ENCODE measurements at places on chromosomes 12 and 14. TPM values are rescaled to one million over a fixed set of nuclear protein-coding genes. Genes with fewer than 3 reads are reported as not detected.
A peak's percentile ranks its signal among the peaks of the same experiment; 100 is the strongest.

DNA sequence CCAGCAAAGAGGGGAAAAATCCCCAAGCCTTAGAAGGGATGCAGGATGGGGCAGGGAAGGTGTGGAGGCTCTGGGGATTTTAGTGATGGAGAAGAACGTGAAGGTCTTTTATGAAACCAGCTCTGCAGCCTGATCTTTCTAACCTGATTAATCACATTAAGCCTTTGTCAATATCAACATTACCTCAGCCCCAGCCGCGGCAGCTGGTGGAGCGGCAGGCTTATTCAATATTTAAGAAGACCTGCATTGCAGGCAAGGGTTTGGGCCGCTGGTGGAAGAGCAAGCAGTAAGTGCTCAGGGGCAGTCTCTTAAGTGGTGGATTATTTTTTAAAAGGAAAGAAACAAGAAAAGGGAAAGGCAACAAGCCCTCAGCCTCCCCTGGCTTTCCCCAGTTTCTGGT lies 16.6 kb downstream of the RPH3A start:
- DNase-seq, result no peak

- peak; percentile 62 for DNase-seq
These were observed 29.6 kb upstream of the KCNK10 start for GRCh38 chr14:88352698-88353097.

- DNase-seq, result peak; percentile 72
These were observed 193.8 kb downstream of the SYT1 start for GRCh38 chr12:79058342-79058741.

DNA sequence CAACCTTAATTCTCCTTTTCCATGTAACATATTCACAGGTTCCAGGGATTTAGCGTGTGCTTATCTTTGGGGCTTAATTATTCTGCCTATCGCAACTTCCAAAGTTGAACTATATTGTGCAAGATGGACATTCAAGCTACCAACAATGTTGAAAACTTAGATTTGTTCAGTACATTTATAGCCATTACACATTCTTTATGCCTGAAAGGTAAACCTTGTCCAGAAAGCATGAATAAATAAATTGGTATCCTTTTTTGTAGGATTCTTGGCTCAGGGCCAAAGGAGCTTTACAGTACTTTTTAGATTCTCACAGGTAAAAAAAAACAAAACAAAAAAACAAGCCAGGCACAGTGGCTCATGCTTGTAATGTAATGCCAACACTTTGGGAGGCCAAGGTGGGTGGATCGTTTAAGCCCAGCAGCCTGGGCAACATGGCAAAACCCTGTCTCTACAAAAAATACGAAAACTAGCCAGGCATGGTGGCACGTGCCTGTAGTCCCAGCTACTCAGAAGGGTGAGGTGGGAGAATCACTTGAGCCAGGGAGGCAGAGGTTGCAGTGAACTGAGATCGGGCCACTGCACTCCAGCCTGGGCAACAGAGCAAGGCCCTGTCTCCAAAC lies 3.3 kb downstream of the C12orf56 start:
- no peak for DNase-seq

GRCh38 chr12:47828976-47829482 lies 9.3 kb upstream of the HDAC7 start:
- DNase-seq, result peak; percentile 70

DNA sequence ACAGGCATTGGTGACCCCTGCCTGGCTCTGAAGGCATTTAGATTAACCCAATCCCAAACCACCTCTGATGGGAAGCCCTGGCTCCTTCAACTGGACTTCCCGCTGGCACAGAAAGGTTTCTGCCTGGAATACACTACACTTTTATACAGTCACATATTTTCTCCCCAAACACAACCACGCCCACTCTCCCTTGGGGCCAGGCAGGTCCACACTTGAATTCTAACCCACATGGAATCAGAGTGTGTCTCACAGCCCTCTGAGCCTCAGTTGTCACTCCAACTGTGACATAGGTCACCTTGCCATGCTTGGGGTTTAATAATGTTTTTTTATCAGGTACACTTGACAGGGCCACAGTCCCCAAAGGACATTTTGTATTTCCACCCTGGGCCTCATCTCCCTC lies 368.6 kb downstream of the BCL11B start:
- no peak for DNase-seq

- DNase-seq, result no peak
These were observed 93.3 kb downstream of the ERGIC2 start for GRCh38 chr12:29287622-29288021.

GRCh38 chr14:55138091-55138490 lies 9.0 kb downstream of the LGALS3 start:
- no peak for DNase-seq

- no peak for DNase-seq
These were observed 53.4 kb upstream of the PYGL start for GRCh38 chr14:50997712-50998111.

- DNase-seq, result no peak
These were observed 4.2 kb downstream of the DENND5B start for GRCh38 chr12:31586728-31587127.

- DNase-seq, result peak; percentile 66
These were observed 32.3 kb downstream of the KCNK13 start for GRCh38 chr14:90093942-90094595.

DNA sequence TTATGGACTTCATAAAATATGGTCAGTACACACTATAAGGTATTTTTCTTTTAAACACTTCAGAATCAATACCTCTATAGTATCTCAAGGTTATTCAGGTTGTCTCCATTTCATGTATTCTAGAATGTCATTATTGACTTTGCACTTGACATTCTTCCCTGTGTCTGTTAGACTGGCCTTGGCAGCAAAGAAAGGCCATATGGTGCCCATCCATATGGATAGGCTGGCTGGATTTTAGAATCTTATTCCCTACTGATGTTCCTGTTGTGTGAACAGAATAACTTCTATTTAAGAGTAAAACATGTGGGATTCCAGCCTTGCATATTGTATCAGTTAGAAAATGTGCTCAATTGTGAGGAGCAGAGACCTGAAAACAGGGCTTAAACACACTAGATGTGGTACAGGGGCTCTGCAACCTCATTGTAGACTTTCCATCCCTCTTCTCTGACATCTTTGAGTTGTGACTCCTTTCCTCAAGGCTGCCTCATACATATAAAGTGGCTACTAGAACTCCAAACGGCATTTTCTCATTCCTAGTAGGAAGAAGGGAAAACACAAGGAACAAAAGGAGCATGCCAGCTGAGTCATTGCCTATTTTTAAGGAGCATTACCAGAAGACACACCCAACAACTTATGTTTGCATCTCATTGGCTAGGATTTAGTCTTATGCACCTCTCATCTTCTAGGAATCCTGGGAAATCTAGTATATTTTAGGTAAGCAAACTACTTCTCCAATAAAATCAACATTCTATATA lies 221.2 kb upstream of the TMPO start:
- no peak for DNase-seq

DNA sequence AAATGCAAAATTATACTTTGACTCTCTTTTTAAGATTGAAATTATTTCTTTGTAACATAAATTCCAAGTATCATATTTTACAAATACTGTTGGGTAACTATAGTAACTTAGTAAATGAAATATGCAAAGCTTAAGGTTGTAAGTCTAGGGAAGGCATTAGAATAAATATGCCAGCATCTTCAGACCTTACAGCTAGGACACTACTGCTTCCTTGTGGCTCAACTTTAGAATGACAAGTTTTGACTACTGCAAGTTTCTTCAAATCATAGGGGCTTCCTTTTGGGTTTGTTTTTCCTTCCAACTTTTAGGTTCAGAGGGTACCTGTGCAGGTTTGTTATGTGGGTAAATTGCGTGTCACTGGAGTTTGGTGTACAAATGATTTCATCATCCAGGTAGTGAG lies 17.7 kb upstream of the ANP32D start:
- peak; percentile 6 for DNase-seq

DNA sequence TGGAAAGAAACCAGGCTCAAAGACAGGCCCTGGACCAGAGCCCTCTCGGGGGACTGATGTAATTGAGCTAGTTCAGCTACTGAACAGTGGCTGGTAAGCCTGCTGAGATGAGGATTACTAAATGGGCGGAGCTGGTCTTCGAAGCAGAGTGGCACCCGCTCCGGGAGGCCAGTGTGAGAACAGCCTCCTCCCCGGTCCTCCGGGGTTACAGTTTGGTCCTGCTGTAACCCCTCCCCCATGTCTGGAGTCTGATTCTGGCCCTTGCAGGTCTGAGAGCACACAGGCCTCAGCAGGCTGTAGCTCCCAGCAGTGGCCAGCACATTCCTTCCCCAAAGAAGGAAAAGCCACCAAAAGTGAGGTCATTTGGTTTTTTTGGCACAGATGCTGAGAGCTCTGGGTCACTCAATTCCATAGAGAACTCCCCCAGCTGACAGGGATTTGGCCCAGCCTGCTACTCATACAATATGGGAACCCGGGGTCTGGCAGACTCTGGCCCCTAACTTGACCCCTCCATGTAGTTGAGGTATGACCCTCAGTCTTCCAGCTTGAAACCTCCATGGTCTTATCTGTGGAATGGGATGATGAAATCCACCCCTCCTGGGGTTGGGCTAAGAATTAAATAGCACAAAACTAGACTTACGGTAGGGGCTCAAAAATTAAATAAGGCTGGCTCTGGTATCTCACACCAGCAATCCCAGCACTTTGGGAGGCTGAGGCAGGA lies 39.0 kb downstream of the ACTN1 start:
- DNase-seq, result peak; percentile 97

- no peak for DNase-seq
These were observed 87.6 kb upstream of the SSTR1 start for GRCh38 chr14:38120109-38120508.

DNA sequence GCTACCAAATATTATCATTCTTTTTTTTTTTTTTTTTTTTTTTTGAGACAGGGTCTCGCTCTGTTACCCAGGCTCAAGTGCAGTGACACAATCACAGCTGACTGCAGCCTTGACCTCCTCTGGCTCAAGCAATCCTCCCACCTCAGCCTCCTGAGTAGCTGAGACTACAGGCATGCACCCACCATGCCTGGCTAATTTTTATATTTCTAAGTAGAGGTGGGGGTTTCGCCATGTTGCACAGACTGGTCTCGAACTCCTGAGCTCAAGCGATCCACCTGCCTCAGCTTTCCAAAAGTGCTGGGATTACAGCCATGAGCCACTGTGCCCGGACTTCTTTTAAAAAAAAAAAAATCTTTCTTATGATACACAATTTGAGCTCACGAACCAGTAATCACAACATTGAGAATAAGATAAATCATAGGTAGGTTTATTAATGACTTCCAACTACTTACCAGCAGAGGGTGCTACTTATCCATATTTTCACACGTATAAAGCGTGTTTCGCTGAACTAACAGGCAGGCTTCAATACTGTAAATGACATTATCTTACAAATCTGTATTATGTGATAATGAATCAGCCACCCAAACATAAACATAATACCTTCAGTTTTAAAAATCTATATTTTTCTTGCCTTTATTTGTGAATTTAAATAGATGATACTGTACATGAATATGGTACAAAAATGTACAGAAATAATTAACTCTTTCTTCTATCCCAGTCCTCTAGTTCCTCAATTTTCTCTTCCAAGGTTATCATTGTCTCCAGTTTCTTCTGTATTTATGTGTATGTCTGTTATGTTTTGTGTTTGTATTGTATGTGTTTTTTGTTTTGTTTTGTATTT lies 42.5 kb upstream of the BCAT1 start:
- DNase-seq, result peak; percentile 47

DNA sequence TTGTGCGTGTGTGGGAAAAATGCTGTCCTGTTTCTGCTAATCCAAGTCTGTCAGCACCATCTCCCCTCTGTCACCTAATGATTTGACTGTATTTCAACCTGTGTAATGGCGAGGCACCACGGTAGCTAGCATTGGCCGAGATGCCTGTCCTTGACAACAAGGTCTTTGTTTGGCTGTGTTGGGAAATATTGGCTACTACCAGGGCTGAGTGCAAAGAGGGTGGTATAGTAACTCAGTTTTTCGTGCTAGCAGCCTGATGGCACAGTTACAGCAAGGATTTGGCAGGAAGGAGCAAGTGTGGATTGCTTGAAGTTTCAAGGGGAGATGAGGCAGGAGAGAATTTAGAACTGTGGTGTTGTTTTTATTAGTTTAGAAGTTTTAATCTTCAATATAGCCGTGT lies 440.3 kb upstream of the RGS6 start:
- no peak for DNase-seq

- DNase-seq, result no peak
These were observed 389.2 kb downstream of the RAD51B start for GRCh38 chr14:68208626-68209317.

- no peak for DNase-seq
These were observed 1.2 kb downstream of the ZBTB25 start for GRCh38 chr14:64502456-64502855.

DNA sequence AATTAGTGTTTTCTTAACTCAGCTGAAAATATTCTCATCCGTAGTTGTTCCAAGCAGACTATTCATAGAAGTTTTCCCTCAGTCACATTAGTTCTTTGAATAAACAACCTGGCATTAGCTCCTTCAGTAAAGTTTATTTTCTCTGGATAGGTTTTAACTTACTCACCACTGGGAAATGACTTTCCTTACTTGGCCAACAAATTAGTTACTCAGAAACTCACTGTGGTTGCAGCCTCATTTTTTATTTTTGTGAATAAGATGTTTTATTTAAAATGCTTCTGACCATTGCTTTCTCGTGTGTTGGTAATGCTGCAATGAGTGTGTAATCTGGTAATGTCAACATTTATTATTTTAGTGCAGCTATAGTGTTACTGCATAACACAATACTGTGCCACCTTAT lies 74.9 kb downstream of the NOVA1 start:
- DNase-seq, result no peak

GRCh38 chr12:58764100-58764953 lies 156.0 kb downstream of the LRIG3 start:
- no peak for DNase-seq

- DNase-seq, result no peak
These were observed 20.1 kb downstream of the TMEM63C start for GRCh38 chr14:77201696-77202095.

DNA sequence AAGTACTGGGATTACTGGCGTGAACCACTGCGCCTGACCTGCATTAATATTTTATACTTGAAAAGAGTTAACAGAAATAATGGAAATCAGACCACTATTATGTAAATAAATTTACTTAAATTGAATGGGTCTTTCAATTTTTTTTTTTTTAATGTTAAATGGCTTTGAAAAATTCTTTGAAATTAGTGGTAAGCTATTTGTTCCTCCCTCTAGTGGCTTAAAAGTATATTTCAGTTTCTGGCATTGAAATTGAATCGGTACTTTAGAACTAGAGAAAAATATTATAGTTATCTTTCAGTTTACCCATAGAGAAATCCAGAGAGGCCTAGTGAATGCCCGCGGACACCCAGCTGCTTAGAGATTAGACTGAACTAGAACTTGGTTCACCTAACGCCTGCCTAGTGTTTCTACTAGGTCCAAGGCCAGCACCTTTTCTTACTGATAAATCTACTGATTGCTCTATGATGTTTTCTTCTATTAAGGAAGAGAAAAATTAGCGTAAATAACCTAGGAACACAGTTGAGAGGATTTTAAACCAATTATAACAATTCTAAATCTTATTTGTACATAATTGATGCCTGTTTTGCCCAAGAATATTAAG lies 106.5 kb downstream of the EML1 start:
- DNase-seq, result peak; percentile 8

ERBB3 gene
- total RNA-seq, result 1.4 TPM

DDN gene
- total RNA-seq, result 0.50 TPM

GPRC5A gene
- total RNA-seq, result 19.8 TPM

RASSF9 gene
- 0.21 TPM for total RNA-seq

GPR68 gene
- total RNA-seq, result 2.3 TPM

CEP83 gene
- 11.6 TPM for total RNA-seq

C12orf54 gene
- total RNA-seq, result not detected

ACRBP gene
- total RNA-seq, result not detected

TMEM63C gene
- not detected for total RNA-seq

GPR65 gene
- total RNA-seq, result not detected

PDE3A gene
- 0.40 TPM for total RNA-seq

BIN2 gene
- 0.06 TPM for total RNA-seq

Measured in HT1080 (cell line).